ENCODE measurements at places on chromosomes 1 and 21.

DNA sequence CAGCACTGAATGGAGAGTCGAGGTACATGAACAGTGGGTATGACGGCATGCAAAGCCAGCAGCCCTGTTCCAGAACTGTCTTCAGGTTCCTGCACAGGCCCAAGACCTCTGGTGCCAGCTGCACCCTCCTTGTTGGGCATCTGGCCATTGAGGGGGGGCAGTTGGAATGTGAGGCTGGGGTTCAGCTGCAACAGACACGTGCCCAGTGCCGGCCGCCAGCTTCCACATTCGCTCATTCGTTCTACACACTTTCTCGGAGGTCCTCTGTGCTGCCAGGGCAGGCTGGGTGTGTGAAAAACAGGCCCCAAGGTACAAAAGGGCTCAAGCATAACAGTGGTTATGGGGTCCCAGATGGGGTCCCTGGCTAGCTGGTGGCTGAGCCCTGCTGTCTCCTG lies 37.9 kb upstream of the SLC19A1 start:
- DNase-seq: no peak

DNA sequence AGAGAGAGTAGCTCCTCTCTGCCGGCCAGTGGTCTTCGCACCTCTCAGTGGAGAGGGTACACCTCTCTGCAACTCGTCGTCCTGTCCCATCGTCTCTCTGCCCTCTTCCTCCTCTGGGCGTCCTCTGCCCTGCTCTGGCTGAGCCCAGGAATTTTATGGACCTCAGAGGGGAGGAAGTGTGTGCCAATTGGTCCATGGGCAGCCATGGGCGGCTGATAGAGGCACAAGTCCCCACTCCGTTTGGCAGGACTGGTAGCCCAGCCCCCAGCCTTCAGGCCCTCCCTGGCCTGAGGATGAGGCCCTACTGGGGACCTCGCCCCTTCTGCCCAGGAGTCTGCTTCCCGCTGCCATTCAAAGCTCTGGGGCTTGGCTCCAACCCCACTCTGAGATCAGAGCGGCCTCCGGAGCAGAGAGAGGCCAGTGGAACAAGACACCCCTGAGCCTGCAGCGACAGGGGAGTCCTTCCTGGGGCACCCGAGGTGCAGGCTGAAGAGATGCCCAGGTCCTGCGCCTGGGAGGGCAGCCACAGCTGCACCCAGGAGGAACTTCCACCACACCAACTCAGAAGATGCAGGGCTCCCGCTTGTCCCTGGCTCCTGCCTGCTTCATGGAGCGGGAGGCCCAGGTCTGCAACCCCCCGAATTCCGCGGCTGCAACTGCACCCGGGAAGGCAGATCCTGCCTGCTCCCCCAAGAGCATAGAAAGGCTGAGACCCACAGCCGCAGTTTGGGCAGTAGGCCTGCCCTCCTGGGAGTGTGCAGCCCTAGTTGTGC lies 659.9 kb downstream of the KCNT2 start:
- DNase-seq: no peak

GRCh38 chr1:165843304-165843703 lies 15.9 kb downstream of the UCK2 start:
- no peak for DNase-seq

DNA sequence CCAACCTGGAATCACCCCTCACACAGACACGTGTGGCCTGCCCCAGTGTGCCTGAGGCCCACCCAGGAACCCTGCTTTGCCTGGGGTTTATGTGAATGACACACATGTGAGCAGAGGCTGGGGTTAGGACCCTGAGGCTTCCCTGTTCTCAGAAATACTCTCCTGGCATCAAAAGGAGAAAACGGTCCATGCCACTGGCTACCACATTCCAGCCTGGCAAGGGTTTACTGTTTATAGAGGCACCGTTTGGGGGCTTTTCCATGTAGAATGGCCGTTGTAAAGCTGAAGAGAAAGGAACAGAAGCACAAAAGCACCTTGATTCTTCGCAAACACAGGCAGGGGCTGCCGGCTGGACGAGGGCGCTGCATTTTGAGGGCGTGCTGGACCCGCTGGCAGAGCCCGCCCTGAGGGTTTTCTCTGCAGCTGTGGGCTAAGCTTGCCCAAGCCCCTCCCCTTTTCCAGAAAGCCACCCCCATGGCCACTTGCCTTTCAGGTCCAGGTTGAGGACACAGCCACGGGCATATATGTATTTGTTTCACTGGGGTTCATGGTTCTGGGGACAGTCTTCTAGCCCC lies 13.0 kb downstream of the TFF3 start:
- DNase-seq: no peak

GRCh38 chr1:226987623-226988333 lies 47.7 kb downstream of the COQ8A start:
- peak; percentile 4 for DNase-seq

DNA sequence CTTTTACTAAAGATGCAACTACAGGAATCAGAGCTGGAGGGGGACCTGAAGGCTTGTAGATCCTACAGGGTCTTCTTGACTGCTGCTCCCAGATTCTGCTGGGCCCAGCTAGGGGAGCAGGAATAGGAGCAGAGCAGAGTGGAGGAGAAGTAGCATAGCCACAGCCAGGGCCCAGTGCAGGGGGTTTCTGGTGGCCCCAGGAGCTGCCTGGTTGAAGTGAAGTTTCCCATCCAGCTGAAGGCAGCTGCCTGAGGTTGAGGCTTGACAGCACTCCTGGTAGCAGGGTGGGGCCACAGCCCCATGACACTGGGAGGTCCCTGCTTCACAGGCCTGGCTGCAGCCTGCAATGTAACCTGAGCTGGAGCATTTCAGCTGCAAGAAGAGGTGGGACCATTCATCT lies 2.0 kb upstream of the INPP5B start:
- DNase-seq: no peak

GRCh38 chr1:206125346-206125745 lies 8.2 kb upstream of the AVPR1B start:
- no peak for DNase-seq

DNA sequence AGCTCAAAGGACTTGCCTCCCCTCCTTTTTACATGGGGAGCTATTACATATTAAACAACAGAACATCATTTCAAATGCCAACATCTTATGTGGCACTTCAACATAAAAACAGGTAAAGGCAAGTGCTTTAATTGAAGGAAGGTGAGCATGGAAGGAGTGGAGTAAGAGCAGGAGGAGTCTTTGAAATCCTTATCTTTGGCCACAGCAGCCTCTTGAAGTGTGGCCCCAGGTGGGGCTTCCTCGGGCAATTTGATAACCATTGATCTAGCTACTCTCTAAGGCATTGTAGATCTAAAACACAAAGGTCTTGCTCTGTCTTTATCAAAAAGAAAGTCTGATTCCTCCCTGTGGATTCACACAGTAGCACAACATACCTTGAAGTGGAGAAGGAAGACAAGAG lies 70.9 kb upstream of the PPP2R5A start:
- DNase-seq: no peak

DNA sequence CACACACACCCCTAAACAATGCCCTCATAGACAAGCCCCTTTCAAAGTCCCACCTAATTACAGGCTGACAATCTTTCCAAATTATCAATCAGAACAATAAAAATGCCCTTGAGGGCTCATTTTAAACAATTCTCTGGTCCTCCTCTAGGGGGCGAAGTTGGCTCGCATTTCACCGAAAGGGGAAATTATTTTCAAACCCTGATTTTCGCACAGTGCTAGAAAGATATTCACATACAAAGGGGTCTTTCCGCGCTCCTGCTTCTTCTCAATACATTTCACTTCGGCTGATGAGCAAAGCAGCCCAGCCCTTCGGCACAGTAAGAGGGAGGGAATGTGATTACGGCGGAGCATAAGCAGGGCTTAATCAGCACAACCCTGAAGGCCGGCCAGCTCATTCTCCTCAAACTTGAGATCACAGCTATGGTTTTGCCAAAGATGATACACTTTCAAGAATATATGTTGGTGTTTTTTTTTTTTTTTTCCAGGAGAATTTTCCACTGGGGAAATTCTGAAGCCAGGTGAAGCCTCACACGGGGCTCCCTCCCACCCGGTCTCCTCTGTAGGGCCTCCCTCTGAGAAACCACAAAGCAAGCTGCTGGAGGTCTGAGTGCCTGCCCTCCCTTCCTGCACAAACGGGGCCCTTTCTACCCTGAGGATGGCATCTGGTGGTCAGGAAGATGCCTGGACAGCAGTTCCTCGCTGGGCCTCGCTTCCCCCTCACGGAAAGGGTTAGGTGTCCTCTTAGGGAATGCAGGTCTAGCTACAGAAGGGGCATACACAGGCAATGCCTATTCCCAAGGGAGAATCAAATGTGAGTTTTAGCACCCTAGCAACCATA lies 66.9 kb downstream of the GNG12 start:
- peak; percentile 26 for DNase-seq

- DNase-seq: peak; percentile 93
Measured at GRCh38 chr1:27383039-27383605, at the start of gene CD164L2. Gene CD164L2, minus strand, starts transcription at chr1:27383333. Its CDS starts 94 bp downstream, at chr1:27383239.

DNA sequence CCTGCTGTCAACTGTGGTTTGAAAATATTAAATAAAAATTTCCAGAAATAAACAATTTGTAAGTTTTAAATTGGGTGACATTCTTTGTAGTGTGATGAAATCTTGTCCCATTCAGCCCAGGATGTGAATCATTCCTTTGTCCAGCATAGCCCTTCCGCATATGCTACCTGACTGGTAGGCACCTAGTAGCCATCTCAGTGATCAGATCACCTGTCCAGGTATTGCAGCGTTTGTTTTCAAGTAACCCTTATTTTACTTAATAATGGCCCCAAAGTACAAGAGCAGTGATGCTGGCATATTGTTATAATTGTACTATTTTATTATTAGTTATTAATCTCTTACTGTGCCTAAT lies 351.6 kb upstream of the B3GALT2 start:
- DNase-seq: no peak

GRCh38 chr21:16162953-16163352 lies 433.2 kb downstream of the USP25 start:
- DNase-seq: no peak

GRCh38 chr1:69076631-69077030 lies 491.1 kb upstream of the LRRC7 start:
- no peak for DNase-seq

DNA sequence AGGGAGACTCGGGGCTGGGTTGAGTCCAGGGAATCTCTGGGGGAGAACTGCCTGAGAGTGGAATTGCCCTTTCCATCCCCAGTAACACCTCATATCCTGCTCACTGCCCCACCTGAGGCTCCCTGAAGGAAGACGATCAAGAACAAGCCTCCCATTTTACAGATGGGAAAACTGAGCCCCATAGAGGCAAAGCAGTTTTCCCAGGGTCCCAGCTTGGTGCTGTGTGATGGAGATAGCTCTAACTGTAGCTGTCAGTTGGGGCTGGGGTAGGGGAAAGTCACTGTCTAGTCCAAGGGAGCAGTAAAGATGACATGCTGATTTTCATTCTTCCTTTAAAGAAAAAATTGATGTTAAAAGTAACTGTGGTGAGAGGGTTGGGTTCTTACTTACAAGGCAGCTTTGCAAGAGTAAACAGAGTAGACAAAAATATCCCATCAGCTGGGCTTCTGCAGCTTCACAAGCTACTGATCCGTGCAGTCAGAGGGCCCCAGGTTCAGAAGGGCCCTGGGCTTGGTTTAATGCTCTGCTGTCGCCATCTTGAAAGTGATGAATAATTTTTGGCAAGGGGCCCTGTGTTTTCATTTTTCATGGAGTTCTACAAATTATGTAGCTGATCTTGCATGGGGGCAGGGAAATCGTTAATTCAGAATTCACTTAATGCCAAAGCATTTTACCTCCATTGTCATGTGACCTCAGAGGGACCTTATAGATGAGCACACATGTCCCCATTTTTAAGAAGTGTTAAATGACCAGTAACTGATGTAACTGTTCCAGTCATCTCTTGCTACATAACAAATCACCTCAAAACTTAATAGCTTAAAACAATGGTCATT lies 17.6 kb upstream of the TNFRSF1B start:
- DNase-seq: no peak

DNA sequence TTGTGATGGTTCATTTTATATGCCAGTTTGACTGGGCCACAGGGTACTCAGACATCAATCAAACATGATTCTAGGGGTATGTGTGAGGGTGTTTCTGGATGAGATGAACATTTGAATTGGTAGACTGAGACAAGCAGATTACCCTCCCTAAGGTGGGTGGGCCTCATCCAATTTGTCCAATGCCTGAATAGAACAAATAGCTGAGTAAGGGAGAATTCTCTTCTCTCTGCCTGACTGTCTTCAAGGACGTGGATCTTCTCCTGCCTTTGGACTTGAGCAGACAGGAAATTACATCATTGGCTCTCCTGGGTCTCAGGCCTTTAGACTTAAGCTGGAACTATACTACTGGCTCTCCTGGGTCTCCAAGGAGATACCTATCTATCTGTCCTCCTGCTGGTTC lies 64.4 kb downstream of the SUSD4 start:
- DNase-seq: no peak

DNA sequence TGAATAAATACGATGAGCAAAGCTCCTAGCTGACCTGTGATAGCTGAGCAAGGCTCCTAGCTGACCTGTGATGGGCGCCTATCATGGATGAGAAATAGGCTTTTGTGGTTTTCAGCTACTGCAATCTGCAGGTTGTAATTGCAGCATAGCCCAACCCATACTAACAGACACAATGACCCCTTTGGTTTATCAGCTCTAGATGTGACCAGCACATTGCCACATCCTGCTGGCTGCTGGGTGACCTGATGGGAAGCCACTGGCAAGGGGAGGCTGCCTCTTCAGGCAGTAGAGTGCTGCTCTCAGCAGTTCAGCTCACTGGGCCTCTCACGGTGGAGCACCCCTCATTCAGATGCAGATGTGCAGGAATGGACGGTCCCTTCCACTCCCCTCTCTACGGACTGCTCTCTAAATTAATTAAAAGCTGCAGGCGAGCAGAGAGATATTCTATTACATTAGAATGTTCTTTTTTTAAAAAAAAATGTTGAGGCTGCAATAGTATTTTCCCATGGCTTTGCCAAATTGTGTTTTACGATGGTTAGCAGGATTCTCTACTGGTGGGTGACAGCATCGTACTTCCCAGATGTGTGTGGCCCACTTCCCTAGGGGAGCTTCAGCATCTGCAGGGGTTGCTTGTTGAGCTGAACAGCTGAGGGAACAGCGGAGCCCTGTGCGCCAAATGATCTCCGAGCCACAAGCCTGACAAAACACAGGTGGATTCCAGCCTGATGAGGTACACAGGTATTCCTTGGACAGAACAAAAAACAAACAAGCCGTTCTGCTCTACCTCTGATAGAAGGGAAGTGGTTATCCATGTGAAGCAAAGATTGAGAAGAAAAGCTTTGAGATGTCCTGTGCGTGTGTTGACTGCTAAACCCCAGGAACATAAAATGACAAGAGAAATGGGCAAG lies 65.0 kb downstream of the SYT6 start:
- no peak for DNase-seq

DNA sequence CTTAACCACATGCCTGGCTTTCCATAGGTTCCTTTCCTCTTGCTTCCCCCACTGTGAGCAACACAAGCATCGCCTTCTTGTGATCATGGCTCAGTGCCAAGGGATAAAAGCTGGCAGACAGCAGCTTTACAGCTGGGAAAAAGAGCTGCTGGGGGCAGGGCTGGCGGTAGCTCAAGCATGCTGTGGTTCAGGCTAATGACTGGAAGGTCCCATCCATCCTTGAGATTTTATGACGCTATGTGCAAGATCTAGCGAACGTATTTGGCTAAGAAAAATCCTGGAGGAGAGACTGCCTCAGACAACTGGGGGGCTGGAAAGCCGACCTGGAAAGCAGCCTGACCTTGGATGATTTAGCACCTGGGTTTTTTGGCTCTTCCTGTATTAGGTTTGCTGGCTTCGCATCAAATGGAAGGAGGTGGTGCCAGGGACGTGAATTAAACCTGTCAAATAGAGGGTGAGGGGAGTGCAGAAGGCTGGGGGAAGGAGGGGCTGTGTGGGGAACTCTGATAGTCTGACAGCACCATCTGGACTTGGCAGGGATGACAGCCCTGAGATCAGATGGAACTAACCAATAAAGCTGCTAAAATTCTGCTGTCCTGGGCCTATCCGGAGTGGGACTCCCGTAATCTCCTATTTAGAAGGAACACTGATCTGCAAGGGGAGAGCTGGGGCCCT lies 34.8 kb downstream of the ZMYND12 start:
- peak; percentile 53 for DNase-seq

- no peak for DNase-seq
Measured at GRCh38 chr1:215282557-215282956, 200.0 kb downstream of the KCNK2 start.

Measured in pancreas (tissue), 10 donors.